Stimulated activated CD4-positive, alpha-beta T cell treated with anti-CD3 and anti-CD28 coated beads, Interleukin-2, amount 100 ng/mL, for 24 hours (primary cell): ENCODE measurements at places on chromosomes 16 and 17.

DNA sequence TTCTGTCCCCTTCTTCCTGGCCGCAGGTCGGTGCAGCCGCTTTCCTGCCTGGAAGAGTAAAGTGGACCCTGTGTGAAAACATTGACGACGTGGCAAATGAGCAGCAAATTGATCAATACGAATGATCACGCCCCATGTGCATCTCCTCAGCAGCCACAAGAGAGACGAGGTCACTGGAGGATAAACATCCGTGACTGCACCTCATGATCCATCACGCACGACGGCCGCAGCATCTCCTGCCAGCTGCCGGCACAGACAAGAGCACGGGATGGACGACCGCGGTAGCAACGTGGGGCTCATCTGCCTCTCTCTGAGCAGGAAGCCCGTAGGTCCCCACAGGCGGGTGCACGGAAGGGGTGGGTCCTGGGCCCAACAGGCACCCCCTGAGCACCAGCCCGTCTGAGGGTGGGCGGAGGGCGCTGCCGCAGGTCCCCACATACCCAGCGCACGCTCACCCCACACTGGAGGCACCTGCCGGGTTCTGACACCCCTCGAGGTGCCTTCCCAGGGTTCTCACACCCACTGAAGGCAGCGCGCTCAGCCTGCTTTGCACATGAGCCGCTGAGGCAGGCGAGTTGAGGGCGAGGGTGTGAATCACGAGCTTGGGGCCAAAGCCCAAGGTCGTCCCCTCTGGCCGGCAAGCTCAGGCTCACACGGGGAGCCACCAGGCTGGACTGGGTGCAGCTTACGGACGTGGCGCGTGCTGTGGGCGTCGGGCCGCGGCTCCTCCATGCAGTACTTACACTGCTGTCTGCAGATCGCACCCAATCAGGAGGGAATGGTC, 12.3 kb upstream of the CDH15 start:
- DNase-seq: no peak

- no peak for DNase-seq
Measured at GRCh38 chr17:42130310-42130936, 7.8 kb downstream of the HSPB9 start.

GRCh38 chr17:41987642-41988041, 21.0 kb downstream of the CNP start:
- DNase-seq: no peak

DNA sequence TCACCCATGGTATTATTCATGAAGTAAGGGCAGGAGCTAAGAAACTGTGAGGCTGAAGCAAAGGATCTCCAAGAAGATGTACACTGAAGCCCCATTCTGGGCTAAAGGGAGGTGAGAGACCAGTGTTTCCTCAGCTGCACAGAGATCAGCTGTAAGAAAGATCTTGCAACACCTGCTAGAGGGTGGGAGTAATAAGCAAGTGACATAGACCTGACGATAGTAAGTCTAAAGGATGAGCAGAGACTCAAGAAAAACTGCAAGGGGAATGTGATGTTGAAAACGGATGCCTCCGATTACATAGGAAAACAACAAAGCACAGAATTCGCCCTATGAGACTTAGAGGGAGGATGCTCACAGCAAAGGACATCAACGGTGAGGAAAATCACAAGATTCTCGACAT, at the start of gene OR4D2:
Gene OR4D2, plus strand, starts transcription at position 301 of the 400 bp plus-strand sequence. CDS start 2,674 bp downstream, outside the sequence.
- no peak for DNase-seq

GRCh38 chr17:54945671-54946070, 22.8 kb downstream of the COX11 start:
- DNase-seq: no peak
